NCI-H69 (cell line): ENCODE measurements at places on chromosomes 16 and 17.

GRCh38 chr16:2838928-2839327 lies 8.8 kb downstream of the ZG16B start:
- peak; percentile 72 for DNase-seq

DNA sequence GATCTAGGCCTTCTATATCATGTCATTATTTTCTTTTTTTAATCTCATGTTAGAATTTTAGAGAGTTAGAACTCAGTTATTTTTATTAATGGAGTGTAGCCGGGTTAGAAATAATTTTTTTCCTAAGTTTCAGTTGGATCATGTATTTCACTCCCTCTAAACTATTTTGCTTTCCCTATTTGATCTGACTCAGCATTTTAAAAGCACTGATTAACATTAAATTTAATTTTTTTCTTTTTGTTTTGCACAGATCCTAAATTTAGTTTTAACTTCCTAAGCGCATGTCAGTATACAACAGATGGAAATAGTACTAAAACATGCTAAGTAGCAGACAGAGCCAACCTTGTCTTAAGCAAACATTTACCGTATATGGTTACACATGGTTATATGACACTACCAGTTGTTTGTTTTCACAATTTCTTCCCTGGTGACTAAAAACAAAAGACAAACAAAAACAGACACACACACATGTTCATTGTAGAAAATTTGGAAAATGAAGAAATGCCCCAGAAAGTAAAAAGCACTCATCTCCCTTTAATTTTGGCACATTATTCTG lies 33.6 kb upstream of the RAB11FIP4 start:
- DNase-seq = peak; percentile 12

DNA sequence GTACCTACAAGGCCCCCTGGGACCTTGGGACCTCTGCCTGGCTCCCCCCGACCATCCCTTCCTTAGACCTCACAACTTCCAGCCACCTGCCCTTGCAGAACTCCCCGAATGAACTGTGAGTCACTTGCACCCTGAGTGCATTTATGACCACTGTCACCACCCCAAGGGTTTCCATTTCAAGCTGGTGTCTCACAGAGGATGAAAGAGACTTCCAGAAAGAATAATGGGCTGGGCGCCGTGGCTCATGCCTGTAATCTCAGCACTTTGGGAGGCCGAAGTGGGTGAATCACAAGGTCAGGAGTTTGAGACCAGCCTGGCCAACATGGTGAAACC lies 124.5 kb upstream of the CIBAR2 start:
- DNase-seq = no peak

DNA sequence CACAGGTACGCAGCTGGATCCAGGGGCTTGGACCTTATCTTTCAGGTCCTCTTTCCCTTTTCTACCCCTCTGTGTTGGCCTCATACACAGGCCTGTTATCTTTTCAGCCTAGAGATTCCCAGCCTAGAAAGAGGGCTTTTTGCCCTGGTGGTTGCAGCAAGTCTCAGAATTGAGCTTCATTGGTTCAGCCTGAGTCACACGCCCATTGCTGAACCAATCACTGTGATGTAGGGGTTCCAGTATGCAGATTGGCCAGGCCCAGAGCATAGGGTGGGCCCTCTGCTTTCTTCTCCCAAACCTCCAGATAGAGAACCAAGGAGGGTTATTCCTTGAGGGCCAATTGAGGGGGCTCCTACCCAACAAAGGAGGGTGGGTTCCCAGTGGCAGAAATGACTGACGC lies 32.8 kb downstream of the GPT2 start:
- DNase-seq = no peak

GRCh38 chr16:9003322-9003721 lies 39.6 kb upstream of the USP7 start:
- DNase-seq = peak; percentile 94

GRCh38 chr17:36459601-36460000 lies 26.9 kb upstream of the ZNHIT3 start:
- DNase-seq = no peak

DNA sequence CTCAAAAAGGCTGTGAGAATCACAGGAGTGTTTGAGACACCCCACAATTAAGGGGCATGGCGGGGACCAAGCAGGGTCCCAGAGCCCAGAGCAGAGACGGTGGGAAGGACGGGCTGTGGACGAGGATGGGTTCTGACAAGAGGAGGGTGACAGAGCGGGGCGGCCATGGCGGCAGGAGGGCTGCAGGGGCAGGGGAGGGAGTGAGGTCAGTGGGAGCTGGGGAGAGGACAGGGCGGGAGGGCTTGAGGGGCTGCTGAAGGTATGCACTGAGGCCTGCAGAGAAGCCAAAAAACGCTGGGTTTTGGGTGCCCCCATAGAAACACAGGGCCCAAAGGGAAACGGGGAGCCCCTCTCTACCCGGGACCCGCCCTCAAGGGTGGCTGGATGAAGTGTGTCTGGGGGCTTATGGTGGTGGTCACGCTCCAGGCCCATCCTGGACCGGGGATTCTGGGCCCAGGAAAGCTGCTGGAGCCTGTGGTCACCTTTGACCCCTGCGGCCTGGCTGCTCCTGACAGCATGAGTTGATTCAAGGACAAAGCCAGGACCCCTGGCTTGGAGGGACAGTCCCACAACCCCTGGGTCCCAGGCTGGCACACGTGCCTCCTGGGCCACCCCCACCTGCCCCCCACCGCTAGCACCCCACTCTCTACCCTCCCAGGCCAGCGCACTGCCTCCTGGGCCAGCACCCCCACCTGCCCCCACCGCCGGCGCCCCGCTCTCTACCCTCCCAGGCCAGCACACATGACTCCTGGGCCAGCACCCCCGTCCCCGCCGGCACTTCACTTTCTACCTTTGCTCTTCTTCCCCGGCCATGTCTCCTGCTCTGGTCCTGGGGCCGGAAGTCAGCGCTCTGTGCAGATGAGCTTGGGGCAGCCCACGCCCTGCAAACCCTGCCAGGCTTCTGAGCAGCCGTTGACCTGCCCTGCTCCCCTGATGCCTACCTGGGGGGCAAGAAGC lies 31.0 kb upstream of the ACSF3 start:
- no peak for DNase-seq

DNA sequence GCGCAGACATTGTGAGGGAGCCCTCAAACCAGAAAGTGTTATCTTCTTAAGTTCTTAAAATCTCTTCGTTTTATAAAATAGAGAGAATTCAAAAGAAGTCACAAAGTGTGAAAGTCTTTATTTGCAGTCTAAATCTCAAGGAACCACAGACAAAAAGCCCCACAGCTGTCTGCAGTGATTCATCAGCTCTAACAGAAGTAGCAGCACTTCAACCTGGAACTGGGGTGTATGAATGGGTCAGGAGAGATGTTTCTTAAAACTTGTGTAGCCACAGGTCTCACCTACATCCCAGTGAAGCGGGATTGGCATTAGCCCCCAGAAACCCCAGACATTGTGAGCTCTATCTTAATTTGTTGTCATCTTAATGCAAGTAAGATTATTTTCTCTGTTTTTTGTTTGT lies 61.1 kb downstream of the CDYL2 start:
- no peak for DNase-seq

DNA sequence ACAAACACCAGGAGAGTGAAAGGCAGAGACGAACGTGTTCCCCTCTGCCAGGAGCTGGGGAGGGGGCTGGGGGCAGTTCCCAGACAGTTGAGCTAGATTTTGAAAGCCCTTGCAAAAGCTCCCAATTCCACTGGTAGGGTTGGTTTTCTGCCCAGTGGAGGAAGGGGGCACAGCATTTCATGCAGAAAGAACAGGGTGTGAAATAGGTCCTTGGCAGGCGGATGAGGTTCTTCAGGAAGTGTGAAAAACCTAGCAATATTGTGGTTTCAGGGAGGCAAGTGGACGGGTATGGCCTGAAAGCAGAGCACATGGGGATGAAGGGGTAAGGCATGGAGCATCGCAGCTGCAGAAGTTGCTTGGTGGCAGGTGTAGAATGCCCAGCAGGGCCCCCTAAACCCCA lies 248.3 kb downstream of the KATNIP start:
- DNase-seq = no peak

DNA sequence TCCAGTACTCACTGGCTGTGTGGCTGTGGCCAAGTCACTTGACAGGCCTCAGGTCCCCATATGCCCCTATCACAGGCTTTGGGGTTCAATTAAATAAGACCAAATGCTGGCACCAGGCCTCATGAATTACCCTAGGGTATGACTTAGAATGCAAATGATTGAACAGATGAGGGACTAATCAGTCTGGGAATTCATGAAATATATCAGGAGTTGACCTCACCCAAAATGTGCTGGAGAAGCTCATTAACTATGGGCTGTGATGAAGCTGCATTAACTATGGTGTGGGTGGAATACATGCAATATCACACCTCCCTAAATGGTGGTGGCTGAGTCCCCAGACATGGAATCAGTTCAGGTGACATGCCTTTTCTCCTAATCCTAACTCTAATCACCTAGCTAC lies 72.1 kb downstream of the DNAH3 start:
- no peak for DNase-seq

DNA sequence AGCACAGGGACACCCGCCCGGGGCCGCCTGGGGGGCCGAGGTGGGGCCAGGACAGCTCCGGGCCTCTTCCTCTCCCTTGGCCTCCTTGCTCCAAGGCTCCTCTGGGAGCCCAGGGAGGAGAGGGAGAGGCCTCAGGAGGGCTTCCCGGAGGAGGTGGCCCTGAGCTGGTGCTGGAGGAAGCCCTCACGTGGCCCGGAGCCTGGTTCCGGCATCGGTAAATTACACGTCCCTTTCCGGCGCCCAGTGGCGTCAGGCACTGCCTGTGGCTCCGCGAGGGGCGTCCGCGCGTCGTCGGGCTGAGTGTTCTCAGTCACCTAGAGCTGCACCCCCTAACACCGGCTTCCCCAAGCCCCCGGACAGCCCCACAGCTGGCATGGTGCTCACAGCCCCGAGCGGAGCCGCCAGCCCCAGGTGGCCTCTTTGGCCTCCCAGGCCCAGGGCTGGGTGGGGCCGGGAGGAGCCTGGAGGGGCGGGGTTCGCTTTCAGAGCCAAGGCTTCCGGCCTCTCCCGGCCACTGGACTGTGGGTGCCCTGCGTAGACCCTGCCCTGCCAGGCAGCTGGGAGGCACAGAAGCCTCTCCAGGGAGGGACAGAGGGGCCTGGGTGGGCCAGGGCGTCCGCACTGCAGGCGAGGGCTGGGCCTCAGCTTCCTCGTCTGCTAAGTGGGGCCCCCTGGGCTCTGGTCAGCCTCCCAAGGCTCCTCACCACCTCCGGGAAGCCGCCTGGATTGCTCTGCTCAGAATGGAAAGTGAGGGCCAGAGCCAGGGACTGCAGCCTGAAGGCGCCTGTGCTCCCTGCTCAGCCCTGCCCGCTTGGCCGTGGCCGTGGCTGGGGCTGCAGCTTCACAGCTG lies 27.9 kb upstream of the SSTR5 start:
- DNase-seq = peak; percentile 49

DNA sequence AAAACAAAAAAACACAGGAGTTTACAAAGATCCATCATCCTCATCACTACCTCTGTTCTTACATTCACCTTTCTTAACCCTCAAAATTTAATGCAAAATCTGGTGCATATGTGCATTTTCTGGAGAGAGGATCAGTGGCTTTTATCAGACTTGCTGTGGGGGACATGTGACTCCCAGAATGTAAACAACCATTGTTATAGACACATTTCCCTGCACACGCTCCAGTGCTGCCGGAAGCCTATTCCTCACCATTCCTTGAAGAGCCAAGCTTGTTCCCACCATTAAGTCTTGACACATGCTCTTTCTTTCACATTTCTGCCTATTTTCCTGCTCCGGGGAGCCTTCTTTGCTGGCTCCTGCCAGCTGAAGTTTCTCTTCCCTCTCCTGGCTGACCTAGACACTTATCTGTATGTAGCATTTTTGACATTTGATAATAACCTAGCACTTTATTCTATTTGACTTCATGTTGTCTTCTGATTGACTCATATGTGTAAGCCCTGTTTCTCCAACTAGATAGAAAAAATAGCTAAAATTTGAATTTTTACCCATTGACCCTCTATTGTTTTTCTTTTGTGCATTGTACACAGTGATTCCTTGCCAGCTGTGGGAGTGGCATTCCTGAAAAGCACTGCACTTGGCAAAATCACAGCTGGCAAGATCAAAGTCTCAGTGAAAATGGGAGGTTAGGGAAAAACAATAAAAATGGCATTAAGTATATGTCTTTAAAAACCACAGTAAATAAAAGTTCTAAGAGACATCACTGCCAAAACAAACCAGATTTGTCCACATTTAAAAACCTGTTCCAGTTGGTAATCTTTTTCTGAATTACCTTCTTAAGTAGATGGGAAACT lies 76.8 kb upstream of the CIBAR2 start:
- no peak for DNase-seq
